ENCODE measurements at places on chromosomes 4 and X. TPM values are rescaled to one million over a fixed set of nuclear protein-coding genes. Genes with fewer than 3 reads are reported as not detected.

The ARHGEF9 gene
- total RNA-seq: 5.3 TPM

The EDA2R gene
- total RNA-seq: 2.0 TPM

The HEPH gene
- total RNA-seq: 26.9 TPM

The PABPC5 gene
- total RNA-seq: 1.8 TPM

The ZXDA gene
- total RNA-seq: 4.2 TPM

The NEIL3 gene
- 2.0 TPM for total RNA-seq

The TGIF2LX gene
- total RNA-seq: not detected

The PTPN13 gene
- total RNA-seq: 12.6 TPM

The ANKRD17 gene
- total RNA-seq: 33.0 TPM

The DMD gene
- total RNA-seq: 31.4 TPM

The CHRDL1 gene
- 3.5 TPM for total RNA-seq

The EIF2S3 gene
- total RNA-seq: 220 TPM

The ATP1B4 gene
- not detected for total RNA-seq

The SAGE1 gene
- not detected for total RNA-seq

The SMIM9 gene
- total RNA-seq: not detected

Measured in pericardium fibroblast (primary cell).